ENCODE measurements at places on chromosomes 2 and 18.
A peak's percentile ranks its signal among the peaks of the same experiment; 100 is the strongest.

GRCh38 chr2:239809391-239809790, 215.8 kb downstream of the NDUFA10 start:
- no peak for DNase-seq

DNA sequence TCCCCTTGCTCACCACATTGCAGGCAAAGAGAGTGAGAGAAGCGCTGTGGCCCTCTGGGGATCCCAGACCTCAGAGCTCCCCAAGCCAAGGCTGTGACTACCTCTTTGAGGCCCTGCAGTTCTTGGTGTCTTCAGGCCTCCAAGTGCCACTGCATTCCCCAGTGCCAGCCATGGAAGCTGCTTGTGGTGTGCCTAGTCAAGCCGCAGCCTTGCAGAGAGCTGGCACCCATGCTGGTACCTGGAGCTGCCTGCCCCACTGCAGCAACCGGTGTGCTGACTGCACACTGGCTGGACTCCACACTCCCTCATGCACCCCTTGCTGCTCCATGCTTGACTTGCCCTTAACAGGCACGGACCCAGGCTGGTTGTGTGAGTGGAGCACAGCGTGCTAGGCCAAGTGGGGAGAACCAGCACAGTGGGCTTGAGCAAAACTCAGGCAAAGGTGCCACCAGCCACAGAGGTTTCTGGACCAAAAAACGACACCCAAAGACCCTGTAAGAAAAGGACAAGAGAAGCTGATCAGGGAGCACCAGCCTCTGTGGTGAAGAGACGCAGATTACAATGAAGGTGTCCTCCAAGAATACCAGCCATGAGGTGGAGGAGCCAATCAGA, 113.5 kb upstream of the TMEM18 start:
- no peak for DNase-seq

GRCh38 chr18:10953672-10954071, 195.7 kb downstream of the PIEZO2 start:
- DNase-seq = no peak

DNA sequence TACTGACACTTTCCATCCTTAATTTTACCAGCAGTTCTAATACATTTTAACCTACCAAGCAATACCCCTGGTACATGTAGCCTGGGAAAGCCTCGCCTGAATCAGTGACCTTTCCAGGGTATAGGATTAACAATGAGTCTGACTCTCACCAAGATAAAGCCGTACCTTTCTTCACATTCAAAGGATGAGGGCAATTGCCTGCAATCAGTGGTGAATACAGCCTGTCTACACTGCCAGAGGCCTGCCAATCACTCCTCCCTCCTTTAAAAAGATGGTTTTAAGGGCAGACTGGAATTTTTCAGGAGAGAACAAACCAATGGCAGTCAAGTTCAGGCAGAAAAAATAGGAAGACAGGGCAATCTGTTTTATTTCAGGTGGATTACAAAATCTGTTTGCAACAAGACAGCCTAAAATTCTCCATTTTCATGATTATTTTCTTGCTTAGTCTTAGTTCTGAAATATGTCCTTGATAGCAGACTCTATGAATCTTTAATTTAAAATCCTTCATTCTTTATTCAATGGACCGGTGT, 4.8 kb downstream of the EPHA4 start:
- no peak for DNase-seq

DNA sequence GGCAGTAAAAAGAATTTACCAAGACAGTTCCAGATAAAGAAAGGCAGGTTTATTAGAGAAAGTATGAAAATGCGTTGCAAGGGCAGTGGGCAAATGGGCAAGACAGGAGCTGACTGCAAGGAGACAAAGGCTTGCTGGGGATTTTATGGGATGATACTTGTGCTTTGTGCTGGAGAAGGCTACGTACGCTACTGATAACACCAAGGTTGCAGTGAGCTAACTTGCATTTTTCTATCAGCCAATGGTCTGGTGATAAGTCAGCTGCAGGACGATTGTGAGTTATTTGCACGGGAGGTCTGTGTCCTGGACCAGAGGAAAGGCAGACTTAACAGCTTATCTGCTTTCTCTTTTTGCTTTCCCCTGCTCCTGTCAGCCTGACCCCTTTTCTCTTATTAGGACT, 116.5 kb downstream of the PMS1 start:
- DNase-seq = no peak

DNA sequence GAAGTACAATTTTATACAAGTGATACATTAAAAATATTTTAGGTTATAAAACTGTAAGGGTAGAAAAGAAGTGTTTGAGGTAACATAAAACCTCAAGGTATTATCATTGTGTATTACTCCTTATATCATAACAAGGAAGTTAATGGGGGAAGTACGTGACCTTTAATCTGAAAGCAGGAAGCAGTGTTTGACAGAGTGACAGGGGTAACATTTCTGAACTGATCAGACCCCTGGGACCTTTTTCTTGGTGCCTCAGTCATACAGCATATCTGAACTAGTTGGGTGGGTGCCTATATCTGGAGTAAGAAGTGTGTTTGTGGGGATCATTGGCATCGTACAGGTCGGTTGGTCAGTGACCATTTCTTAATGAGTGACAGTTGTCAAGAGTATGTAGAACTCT, 43.0 kb downstream of the MALT1 start:
- DNase-seq = no peak

- DNase-seq = no peak
These were observed 279.5 kb upstream of the SIX2 start for GRCh38 chr2:45288532-45289417.

GRCh38 chr18:68660354-68661183, 54.3 kb downstream of the TMX3 start:
- peak; percentile 16 for DNase-seq

DNA sequence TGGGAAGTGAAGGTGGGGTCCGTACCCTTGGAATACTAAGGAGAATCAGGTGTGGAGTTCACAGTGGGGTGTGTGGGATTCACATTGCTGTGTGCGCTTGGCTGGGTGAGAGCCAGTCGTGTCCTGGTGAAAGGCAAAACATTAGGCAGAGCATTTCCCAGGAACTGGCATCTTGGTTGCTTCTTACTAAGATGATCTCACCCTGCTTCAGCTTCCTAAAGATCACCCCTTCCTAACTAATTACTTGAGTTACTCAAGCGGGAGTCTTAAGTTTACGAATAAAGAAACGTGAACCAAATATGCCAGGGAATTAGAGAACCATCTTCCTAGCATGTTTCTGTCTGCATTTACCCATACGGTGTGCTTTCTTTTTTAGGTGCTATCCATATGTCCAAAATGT, 122.9 kb downstream of the NCK2 start:
- no peak for DNase-seq

- no peak for DNase-seq
These were observed 37.4 kb upstream of the NOL4 start for GRCh38 chr18:34261865-34262780.

DNA sequence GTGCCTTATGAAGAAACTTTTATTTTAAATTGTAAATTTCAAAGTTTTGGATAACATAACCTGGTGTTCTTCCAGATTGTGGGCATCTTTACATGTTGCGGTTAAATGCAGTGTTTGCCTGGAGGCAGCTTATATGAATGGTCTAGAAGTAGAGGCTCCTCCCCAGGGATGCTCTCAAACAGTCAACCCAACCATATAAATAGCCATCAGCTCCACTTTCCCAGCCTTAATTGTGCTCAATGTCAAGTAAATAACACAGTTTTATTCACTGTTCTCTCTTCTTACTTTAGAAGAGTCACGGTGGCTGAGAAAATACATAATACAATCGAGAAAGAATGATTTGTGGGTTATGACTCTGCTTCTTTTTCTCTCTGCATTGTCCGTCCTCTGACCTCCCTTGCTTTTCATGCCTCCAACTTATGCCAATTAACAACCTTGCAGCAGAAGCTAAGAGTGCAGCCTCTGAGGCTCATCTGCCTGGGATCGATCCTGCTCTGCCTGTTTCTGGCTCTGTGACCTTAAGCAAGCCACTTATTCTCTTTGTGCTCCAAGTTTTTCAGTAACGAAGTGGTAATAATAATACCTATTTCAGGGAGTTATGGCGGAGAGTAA, 100.3 kb downstream of the DAW1 start:
- no peak for DNase-seq

- DNase-seq = no peak
These were observed 39.8 kb upstream of the SMIM21 start for GRCh38 chr18:75467281-75467795.

DNA sequence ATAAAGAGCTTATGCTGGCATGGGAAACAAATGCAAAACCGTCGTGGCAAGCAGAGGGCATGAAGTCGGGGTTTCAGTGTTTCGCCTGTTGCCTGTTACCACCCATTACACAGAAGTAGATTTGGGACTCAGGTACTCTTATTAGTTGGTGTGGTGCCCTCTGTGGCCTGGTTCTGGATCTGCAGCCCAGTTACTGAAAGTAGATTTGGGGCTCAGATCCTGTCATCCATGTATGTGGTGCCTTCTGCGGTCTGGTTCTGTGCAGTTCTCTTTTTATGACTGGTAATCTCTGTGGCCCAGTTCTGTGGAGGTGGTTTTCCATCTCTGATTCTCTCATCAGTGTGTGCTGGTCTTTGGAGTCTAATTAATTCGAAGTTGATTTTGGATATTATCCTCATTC, 45.2 kb downstream of the ADNP2 start:
- DNase-seq = peak; percentile 39

- DNase-seq = no peak
These were observed 34.2 kb downstream of the RAB10 start for GRCh38 chr2:26067980-26068507.

DNA sequence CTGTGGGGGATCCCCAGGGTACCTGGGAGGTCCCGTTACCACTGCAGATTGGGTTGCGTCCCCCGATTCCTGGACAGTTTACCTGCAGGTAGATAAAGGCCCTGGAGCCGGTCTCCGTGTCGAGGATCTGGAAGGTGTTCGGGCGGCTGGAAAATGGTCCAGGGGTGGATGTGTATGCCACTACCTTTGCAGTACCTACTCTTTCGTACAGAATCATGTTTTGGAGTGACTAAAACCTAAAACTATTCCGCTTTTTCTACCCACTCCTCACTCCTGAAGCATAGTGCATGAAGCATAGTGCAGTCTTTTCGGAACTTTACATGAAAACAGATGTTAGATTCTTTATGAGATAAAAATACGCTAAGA, 418 bp downstream of the WDR75 start:
- peak; percentile 8 for DNase-seq

All from AML-193 (cell line).